ENCODE measurements at places on chromosomes 6 and 20.

DNA sequence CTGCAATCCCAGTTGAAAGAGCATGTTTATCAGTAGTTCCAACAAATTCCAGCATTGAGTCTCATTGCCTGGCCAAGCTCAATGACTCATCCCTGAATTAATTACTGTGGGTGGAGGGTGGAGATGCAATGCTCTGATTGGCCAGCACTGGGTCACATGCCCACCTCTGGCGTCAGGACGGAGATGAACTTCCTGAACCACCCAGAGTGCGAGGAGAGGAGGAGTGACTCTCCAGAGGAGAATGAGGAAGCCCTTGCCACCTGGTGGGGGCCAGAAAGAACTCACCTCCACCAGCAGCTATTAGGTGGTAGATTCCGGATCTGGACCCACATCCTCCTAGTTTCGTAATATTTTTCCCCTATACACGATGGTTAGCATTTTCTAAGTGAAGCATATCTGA lies 283.9 kb downstream of the TBC1D7 start:
- DNase-seq, result no peak

DNA sequence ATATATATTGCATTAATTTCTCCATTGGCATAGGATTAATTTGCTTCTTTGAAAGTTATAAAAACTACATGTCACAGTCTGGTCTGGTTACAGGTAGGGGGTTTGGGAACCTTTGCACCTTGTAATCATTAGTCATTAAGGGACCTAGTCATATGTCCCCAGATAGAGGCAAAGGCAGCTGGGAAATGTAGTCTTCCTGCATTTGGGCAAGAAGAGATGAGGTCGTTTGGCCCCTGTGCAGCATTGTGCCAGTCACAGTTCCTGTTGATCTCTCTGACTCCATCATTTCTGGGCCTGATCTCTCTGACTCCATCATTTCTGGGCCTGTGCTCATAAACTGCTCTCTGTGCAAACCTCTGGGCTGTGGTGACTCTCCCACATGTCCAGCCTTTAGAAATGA lies 73.2 kb downstream of the BCKDHB start:
- no peak for DNase-seq

DNA sequence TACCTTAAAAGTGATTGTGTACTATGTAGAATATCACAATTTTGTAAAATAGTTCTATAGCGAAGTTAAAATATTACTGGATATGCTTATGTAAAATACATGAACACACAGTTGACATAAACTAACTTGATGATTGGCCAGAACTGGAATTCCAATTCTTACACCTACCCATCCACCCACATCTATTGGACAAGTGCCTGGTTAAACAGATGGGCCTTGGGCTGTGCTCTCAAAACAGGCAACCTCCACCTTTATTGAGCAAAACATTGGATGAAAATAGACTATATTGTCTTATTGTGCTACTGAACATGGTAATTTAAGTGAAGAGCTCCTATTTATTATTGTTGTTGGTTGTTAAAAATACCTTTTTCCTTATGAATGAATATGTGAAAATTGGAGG lies 154.0 kb upstream of the FLRT3 start:
- no peak for DNase-seq

DNA sequence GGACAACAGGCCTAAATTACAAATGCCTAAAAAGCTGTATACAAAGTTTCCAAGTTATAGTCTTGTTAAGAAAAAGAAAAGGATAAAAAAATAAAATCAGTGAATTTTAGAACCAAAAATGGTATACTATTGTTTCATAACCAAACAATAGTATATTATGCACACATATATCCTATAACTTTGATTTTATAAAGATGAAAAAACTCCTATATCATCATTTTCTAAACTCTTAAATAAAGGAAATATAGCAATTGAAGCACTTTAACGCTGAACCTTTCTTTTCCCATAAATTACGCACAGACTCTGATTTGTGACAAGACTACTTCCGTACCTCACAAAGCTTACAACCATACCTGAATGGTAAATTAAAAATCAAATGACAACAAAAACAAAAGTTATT lies 35.9 kb upstream of the MCM9 start:
- no peak for DNase-seq

DNA sequence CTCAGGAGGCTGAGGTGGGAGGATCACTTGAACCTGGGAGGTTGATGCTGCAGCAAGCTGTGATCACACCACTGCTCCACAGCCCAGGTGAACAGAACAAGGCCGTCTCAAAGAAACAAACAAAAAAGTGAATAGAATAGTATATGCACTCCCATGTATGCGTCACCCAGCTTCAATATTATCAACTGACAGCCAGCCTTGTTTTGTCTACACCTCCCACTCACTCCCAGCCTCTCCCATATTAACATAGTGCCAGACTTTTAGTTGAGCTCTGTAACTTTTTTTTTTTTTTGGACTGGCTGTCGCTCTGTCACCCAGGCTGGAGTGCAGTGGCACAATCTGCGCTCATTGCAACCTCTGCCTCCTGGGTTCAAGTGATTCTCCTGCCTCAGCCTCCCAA lies 18.1 kb upstream of the ILRUN start:
- no peak for DNase-seq

- DNase-seq, result no peak
Observed at GRCh38 chr6:132952986-132953385, 138.6 kb downstream of the RPS12 start.

GRCh38 chr6:42269974-42270510 lies 52.4 kb upstream of the MRPS10 start:
- DNase-seq, result no peak

- DNase-seq, result no peak
Observed at GRCh38 chr6:87832025-87832825, 130.2 kb upstream of the AKIRIN2 start.

DNA sequence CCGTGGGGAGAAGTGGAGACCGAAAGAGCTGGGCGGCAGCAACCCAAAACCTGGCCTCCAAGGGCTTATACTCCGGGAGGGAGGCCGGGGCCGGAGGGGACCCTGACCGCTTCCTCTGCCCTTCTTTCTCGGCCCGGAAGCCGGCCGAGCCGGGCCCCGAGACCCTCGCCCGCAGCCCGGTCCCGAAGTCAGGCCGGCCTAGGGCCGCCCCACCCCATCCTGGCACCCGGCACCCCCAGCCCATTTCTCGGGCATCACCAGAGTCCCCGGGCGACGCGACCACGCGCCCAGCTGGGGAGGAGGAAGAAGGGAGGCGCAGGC lies 572 bp upstream of the ZDHHC14 start:
- DNase-seq, result no peak

- no peak for DNase-seq
Observed at GRCh38 chr20:33621717-33622400, 40.3 kb upstream of the C20orf144 start.

- DNase-seq, result no peak
Observed at GRCh38 chr20:22320245-22320915, 264.0 kb downstream of the FOXA2 start.

GRCh38 chr6:134169871-134170486 lies 117.6 kb upstream of the SLC2A12 start:
- DNase-seq, result no peak

Data from stimulated activated CD8-positive, alpha-beta memory T cell treated with anti-CD3 and anti-CD28 coated beads, Interleukin-15, amount 100 ng/mL, for 1 hour (primary cell).